Left lung (tissue), 14 donors: ENCODE measurements at places on chromosomes 7 and 10. TPM values are rescaled to one million over a fixed set of nuclear protein-coding genes. Genes with fewer than 3 reads are reported as not detected.

Gene ASAH2
- 0.70 TPM for polyA plus RNA-seq

- no peaks in the 10 kb centered on the region for H3K4me1 ChIP-seq
- no peaks in the 10 kb centered on the region for H3K27me3 ChIP-seq
- no peak overlapping the region for H3K27ac ChIP-seq
- no peaks in the 10 kb centered on the region for H3K36me3 ChIP-seq
Observed at GRCh38 chr10:9508606-9509005, 1454.1 kb downstream of the GATA3 start.

- H3K36me3 ChIP-seq: no peaks in the 10 kb centered on the region
- no peak overlapping the region for H3K4me3 ChIP-seq
- no peak overlapping the region for H3K27ac ChIP-seq
- no peaks in the 10 kb centered on the region for H3K4me1 ChIP-seq
- no peaks in the 10 kb centered on the region for H3K27me3 ChIP-seq
Observed at GRCh38 chr7:27299861-27300260, 57.3 kb downstream of the EVX1 start.

GRCh38 chr10:30324448-30325110 lies 24.5 kb downstream of the MTPAP start:
- no peaks in the 10 kb centered on the region for H3K4me1 ChIP-seq
- no peak overlapping the region for H3K4me3 ChIP-seq
- DNase-seq: no peak
- no peak overlapping the region for H3K27ac ChIP-seq

GRCh38 chr7:25953859-25954258 lies 198.1 kb upstream of the NFE2L3 start:
- no peak overlapping the region for H3K4me3 ChIP-seq
- H3K27me3 ChIP-seq: no peaks in the 10 kb centered on the region
- H3K36me3 ChIP-seq: no peaks in the 10 kb centered on the region
- DNase-seq: no peak

GRCh38 chr7:66255534-66256100 lies 50.5 kb downstream of the TPST1 start:
- H3K27me3 ChIP-seq: no peaks in the 10 kb centered on the region
- no peak overlapping the region for H3K4me3 ChIP-seq
- H3K27ac ChIP-seq: peak overlapping the region; percentile 86
- H3K4me1 ChIP-seq: peaks cover 36% of the 10 kb centered on the region
